ENCODE measurements at places on chromosomes 2 and 18.

DNA sequence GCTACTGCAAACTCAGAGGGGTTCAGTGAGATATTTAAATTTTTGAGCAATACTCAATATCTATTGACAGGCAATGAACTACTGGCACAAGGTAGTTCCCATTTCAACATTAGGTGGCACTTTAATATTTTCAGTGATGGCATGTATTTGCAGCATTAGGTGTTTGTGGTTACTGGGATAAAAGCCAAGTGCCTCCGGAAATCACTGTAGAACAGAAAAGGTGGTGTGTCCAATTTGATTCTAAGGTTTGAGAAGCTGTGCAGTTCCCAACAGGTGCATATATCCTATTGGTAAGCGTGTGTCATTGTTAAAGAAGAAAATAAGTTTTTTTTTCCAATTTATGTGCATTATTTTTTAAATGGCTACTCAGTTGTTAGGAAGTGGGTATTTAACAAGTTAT, 41.3 kb downstream of the NABP1 start:
- DNase-seq: no peak

DNA sequence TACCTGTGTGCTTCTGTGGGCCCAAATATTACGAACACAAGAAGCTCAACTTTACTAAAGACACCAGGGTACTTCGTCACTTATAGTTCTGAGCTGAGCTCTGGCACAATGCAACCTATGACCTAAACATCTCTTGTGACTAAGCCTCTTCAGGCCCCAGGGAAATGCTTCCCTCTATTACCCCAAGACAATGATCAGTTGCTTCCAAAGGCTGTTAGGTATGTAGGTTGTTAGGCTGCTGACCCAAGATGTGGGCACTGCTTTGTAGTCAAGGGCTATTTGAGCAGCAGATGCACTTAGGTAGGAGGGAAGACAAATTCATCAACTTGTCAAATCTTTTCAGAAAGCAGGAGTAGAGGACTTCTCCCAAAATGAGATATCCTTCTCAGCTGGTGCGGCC, 640.1 kb downstream of the EPHA4 start:
- DNase-seq: no peak

- no peak for DNase-seq
Observed at GRCh38 chr2:23814963-23815362, 112.0 kb downstream of the ATAD2B start.

- DNase-seq: no peak
Observed at GRCh38 chr18:73948497-73948896, 199.1 kb downstream of the FBXO15 start.

DNA sequence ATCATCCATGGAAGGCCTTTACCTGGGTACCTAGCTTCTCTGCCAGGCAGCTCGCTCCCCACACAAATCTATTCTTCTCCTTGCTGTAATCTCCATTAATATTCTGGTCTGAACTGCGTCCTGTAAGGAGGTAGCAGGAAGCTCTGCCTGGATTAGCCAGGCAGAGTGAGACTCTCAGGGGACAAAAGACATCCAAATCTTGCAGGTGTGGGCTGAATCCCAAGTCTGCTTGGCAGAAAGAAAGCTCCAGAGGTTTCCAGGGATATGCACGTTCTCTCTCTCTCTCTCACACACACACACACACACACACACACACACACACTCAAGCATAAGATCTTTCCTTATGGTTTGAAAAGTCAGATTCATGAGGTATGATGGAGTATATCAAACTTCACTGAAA, 66.5 kb downstream of the THNSL2 start:
- no peak for DNase-seq

GRCh38 chr18:3492721-3493120, 42.7 kb downstream of the TGIF1 start:
- no peak for DNase-seq

DNA sequence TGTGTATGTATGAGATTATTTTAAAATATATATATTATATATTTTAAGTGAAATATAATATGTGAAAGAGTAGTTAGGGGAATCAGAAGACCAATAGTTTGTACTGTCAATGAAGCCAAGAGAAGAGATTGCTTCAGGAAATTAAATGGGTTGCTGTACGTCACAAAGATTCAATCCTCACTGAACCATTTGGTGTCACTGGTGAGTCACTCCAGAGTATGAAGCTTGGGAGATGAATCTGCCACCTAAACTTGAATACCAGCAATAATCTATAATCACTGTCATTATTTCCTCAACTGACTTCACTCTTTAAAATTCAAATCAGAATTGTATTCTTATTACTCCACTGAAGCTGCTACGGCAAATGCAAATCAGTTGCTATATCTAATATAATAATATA, 41.9 kb upstream of the SCN9A start:
- no peak for DNase-seq

DNA sequence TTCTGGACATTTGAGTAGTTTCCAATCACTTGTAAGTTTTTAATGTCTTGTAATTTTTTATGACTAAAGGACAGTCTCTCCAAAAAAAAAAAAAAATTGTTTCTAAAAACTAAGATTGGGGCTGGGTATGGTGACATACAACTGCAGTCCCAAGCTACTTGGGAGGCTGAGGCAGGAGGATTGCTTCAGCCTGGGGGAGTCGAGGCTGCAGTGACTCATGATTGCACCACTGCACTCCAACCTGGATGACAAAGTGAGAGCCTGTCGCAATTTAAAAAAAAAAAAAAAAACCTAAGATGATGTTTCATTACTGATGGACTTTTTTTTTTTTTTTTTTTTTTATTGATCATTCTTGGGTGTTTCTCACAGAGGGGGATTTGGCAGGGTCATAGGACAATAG, 34.4 kb upstream of the PKDCC start:
- DNase-seq: no peak

- peak; percentile 42 for DNase-seq
Observed at GRCh38 chr18:58805467-58806187, 59.0 kb upstream of the ZNF532 start.

DNA sequence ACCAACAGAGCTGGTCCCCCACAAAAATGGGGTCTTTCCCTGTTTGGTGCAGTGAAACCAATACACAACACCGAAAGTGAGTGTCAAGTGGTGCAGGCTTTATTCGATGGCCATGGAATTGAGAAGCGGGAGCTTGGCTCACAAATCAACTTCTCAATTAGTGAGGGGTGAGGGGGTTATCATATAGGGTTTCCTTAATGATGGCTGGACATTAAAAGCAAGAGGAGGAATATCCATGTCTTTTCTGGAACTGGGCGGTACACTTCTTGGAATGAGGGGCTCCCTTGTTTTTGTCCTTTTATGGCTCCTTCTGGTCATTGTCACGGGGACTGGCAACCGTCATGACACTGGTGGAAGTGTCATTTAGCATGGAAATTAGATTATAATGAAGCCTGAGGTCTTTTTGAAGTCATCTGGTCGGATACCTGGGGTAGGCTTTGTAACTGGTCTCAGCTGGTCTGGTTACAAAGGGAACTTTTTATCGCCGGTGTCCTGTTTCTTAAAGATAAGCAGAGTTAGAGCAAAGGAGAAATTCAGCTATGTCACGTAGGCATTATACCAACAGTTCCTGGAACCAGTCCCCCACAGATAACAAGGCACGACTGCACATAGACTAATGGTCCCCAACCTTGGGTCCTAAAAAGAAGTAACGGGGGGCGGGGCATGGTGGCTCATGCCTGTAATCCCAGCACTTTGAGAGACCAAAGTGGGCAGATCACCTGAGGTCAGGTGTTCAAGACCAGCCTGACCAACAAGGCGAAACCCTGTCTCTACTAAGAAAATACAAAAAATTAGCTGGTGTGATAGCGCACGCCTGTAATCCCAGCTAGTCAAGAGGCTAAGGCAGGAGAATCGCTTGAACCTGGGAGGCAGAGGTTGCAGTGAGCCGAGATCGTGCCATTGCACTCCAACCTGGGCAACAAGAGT, 93.5 kb upstream of the NDUFV2 start:
- DNase-seq: no peak

DNA sequence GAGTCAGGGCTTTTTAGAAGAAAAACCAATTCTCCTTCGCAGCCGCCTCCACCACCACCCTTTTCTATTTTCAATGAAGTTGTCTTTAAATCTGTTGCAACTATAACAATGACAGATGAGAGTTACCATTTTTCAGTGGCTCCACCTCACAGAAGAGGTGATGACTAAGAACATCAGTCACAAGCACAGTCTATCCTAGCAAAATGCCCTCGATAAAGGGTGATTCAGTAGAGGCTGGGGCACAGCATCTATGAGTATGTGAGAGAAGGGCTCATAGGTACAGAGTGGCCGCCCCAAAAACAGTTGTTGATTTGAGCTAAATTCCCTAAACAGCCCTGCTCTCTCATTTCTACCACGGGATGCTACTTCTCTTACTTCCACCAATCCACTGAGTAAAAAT, 310.8 kb upstream of the MGAT5 start:
- DNase-seq: no peak

- DNase-seq: no peak
Observed at GRCh38 chr2:241120440-241120839, 18.4 kb upstream of the MTERF4 start.

DNA sequence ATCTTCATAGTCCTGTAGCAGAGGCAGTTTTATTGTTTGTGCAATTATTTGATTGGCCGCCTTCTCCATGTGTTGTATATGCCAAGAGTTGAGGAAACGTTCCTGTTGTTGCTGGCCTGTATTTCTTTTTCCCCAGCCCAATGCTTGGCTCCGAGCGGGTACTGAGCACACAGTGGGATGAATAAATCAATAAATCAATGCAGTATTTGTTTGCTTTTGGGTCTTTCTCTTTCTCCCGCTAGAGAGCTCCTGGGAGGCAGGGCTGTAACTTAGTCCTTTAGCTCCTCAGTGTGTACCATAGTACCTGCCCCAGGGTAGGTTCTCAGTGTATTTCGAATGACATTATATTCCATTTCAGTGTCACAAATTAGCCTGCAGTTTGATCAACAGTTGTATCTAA, 71.8 kb downstream of the ICOS start:
- DNase-seq: no peak

DNA sequence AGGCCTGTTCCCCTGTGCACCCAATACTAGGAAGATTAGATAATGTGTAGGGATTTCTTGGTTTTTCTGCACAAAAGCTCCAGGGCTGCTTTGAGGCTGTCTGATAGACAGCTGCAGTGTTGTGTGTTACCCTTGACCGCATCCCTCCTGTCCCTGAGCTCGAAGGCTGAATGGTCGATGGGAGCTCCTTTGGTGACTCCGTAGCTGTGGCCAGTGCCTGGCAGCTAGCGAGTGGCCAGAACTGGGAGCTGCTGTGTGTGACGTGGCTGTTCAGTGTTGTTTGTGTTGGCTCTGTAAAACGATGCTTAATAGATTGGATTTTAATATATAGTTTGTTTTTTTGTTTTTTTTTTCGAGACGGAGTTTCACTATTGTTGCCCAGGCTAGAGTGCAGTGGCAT, 170.0 kb downstream of the AGAP1 start:
- DNase-seq: no peak

- DNase-seq: no peak
Observed at GRCh38 chr2:175834477-175834876, 167.6 kb downstream of the LNPK start.

GRCh38 chr18:9038277-9038871, 64.1 kb upstream of the NDUFV2 start:
- no peak for DNase-seq

GRCh38 chr2:144268036-144268678, 251.8 kb downstream of the ZEB2 start:
- no peak for DNase-seq

GRCh38 chr2:240998706-240998994, 232 bp downstream of the SNED1 start:
- DNase-seq: no peak

DNA sequence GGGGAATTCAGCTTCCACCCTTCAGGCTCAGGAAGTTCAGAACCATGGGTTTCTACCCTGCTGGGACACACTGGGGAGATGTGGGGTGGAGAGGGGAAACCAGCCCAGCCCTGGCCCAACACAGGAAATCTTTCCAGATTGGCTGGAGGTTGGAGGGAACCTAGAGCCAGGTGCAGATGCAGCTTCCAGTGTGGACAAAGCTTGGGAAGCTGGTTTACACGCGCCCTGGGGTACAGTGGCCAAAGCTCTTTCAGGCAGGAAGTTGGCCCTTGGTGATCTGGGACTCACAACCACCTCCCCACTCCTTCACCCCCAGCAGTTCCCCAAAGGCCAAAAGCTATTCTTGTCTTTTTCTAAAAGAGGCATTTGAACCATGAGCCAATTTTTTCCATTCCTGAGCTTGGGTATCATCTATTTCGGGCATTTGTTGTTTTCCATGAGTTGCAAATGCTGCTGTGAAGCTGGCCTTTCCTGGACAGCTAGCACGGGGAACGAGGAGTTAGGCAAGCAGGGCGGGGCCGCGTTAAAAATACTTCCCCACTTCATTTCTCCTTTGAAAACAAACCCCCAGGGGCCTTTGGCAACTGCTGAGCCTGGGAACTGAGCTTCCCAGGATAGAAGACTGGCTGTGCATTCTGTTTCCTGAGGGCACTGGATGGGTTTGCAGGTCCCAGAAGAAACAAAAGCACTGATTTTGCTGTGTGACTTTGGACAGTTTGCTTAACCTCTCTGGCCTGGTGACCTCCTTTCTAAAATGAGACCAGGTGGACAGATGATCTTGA, 3.1 kb upstream of the ARID5A start:
- DNase-seq: peak; percentile 92

DNA sequence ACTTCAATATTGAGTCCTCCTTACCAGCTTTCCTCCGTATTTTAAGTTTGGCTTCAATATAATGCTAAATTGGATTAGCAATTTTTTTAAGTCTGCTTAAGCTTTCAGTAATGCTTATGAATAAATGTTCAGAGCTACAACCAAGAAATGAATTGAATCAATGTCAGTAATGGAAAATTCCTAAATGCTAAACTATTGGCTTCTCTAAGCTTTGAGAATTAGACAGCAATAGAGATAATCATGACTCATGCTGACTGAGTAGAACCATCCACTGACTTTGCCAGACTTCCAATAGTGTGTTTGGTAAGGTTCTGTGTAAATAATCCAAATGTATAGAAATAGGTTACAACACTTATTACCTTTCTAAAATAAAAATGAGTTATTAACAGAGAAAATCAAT, 8.9 kb upstream of the PDE1A start:
- no peak for DNase-seq

DNA sequence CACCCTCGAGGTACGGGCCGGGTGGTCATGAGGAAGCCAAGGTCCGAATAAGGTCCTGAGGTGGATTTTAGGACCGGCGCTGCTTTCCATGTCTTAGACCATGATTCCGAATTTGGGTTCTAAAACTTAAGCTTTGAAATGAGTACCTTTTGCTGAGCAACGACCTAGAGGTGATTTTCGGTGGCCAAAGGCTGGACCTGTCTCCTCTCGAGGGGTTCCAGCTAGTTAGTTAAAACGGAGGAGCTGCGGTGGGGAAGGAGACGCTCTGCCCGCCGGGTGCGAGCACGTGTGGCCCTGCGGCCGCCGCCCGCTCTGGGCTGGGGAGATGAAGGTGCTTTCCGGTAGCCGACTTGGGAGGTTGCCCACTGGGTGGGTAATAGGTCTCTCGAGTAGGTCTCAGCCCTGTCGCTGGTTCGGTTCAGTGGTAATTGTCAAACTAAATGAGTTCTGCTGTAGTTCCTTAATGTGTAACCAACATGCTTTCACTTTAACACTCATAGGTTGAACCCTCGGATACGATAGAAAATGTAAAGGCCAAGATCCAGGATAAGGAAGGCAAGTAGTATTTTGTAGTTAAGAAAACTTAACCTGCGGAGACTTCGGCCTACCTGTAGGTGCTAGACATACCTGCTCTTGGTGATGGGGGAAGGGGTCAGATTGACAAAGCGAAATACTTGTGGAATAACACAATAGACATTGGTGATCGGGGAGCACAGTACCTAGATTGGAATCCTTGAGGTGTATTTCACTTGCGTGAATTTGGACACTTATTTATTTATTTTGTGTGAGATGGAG, 572 bp downstream of the RPS27A start:
- DNase-seq: no peak

Measured in breast epithelium (tissue), 4 donors.